ENCODE measurements at places on chromosomes 6 and 20.

GRCh38 chr6:16332175-16332542 lies 93.8 kb downstream of the GMPR start:
- peak; percentile 85 for DNase-seq

DNA sequence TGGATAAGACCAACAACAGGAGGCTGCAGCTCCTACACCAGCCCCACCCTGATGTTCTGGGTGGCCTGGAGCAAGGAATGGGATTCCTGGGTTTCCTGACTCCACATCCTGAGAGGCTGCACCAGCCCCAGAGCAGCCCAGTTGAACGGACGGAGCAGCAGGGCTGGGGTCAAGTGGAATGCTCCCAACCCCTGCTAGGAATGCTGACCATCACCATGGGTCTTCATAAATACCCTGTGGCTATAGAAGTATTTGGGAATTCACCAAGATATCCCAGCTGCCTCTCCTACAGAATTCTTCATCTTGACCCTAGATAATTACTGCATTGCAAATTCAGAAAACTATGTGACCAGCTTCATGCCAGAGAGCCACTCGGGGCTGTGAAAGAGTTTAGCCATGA lies 180.3 kb downstream of the THBS2 start:
- no peak for DNase-seq

GRCh38 chr6:22298475-22298890 lies 1.6 kb upstream of the PRL start:
- DNase-seq, result no peak

DNA sequence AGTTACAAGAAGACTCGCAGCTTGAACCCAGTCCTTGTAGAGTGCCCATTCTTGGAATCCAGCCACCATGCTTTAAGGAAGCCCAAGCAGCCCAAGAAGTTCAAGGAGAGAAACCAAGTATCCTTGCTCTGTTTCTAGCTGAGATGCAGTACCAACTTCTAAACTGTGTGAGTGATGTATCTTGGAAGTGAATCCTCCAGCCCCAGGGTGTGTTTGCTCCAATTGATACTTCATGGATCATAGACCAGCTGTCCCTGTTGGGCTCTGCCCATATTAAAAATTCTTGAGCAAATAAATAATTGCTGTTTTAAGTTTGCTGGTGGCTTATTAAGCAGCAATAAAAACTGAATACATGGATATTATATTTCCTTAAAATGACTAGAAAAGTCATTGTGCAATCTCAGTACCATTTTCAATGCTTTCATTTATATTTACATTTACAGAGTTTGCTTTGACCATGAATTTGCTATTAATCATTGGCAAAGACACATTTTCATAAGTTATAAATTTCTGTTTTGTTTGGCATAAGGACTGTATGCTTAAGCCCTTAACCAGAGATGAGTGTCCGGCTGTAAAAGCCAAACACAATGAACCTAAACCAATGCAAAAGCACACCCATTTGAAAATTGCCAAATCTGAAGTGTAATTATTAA lies 9.2 kb downstream of the SPTLC3 start:
- DNase-seq, result no peak

- DNase-seq, result no peak
Measured at GRCh38 chr6:65633501-65633900, 73.5 kb downstream of the EYS start.

GRCh38 chr6:154230393-154230792 lies 126.2 kb downstream of the IPCEF1 start:
- DNase-seq, result no peak

GRCh38 chr6:40325791-40326190 lies 261.4 kb downstream of the LRFN2 start:
- DNase-seq, result no peak

GRCh38 chr6:9173229-9173628 lies 737.9 kb upstream of the SLC35B3 start:
- DNase-seq, result no peak

- no peak for DNase-seq
Measured at GRCh38 chr6:116247285-116247684, 6.6 kb downstream of the TSPYL4 start.

DNA sequence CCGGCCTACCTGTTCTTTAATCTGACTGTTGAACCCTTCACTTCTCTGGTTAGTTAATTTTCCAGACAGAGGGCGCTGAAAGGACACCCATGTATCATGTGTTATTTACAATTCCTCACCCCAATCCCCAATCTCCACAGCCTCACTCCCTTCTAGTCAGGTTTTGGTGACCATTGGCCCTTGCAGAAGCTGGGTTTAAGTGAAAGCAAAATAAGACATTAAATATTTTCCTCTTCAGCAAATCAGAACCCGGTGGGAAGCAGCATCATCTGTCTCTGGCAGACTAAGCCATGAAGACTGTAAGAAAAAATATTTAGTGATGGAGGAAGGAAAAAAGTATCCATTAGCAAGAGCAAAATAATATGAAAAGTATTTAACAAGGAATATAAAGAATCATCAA lies 9.4 kb upstream of the HLA-DQA1 start:
- DNase-seq, result no peak

DNA sequence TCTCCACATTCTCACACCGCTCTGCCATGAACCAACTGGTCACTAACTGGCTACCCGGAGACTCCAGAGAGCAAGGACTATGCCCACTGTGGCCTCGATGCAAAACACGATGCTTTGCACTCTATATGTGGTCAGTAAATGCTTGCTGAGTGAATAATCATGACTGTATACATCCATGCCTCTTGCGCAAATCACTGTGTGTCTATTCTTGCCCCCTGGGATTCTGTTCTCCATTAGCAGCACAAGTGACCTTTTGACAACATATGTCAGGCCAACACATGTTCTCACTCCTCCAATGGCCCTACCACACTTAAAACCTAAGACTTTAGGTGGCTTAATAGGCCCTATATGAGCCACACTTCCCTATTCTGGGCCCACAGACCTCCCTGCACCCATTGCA lies 16.9 kb downstream of the KIF16B start:
- DNase-seq, result no peak

- no peak for DNase-seq
Measured at GRCh38 chr6:149285626-149286025, 31.9 kb upstream of the TAB2 start.

- DNase-seq, result no peak
Measured at GRCh38 chr6:149445095-149445466, 39.7 kb downstream of the ZC3H12D start.

DNA sequence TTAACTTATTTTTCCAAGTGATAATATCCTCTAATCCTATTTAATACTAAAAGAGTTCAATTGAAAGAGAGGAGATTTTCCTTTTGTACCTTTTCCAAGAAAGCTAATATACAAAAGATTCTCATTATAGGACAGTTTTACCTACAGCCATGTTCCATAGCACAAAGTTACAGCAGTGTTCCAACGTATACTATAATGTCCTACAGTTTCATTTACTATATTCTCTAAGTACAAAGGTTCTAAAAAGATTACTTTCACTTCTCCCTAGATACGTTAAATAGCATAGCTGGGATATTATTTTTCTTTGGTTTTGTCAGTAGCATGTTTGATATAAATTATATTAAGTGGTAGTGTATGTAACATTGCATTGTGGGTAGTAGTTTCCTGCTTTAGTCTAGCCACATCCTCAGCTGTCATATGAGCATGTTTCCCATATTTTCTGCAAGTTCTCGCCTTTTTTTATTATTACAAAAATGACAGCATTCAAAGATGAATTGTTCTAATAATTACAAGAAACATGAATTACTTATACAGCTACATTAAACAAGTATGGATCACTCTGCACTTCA lies 4.4 kb upstream of the RUNX2 start:
- DNase-seq, result no peak

DNA sequence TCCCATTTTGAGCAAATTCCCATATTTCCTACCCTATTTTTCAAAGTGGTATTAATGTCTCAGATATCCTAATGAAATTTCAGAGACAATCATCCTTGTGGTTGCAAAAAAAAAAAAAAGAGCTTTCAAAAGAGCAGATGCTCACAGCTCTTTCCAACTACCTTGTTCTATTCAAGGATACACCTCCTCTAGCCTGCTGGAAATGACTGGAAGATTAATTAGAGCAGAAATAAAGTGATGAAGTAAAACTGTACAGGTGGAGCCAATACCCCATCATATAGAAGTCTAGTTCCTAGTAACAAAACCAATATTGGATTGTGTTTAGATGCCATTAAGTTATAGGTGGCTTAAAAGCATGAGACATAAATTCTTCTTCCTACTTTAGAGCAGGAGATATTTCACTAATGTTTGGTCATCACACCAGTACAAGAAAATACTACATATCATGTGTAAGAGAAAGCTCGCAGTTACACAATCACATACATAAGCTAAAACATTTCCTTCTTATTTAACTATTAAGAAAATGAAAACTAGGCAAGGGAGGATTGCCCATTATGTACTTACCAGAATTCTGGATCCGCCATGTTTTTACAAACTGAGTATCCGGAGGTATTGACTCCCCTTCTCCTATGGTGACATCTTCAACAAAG lies 42.4 kb downstream of the ILRUN start:
- no peak for DNase-seq

GRCh38 chr6:142846459-142846831 lies 98.5 kb downstream of the HIVEP2 start:
- no peak for DNase-seq

All from left forelimb (tissue), 1 donor.